CD8-positive, alpha-beta memory T cell (primary cell): ENCODE measurements at places on chromosomes 4 and X. TPM values are rescaled to one million over a fixed set of nuclear protein-coding genes. Genes with fewer than 3 reads are reported as not detected.

The FBXW7 gene
- total RNA-seq, result 54.3 TPM

The ITM2A gene
- total RNA-seq, result 107 TPM

The MAGEA6 gene
- not detected for total RNA-seq

DNA sequence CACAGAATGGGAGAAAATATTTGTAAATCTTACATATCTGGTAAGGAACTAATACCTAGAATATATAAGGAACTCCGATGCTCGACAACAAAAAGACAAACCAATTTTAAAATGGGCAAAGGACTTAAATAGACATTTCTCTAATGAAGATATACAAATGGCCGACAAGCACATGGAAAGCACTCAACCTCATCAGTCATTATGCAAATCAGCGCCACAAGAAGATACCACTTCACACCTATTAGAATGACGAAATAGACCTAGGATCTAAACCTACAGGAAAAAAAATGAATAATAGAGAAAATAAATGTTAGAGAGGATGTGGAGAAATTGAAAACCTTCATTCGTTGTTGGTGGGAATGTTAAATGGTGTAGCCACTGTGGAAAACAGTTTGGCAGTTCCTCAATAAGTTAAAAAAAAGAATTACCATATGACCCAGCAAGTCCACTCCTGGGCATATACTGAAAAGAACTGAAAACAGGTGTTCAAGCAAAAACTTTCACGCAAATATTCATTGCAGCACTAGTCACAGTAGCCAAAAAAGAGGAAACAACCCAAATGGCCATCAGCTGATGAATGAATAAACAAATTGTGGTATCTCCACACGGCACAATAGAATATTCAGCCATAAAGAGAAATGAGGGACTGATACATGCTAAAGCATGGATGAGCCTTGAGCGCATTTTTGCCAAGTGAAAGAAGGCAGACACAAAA, 57.3 kb upstream of the WDR19 start:
- no peak overlapping the region for H3K4me3 ChIP-seq
- H3K27me3 ChIP-seq, result no peaks in the 10 kb centered on the region
- H3K27ac ChIP-seq, result no peak overlapping the region

- no peaks in the 10 kb centered on the region for H3K36me3 ChIP-seq
- H3K4me3 ChIP-seq, result no peak overlapping the region
- DNase-seq, result no peak
These were observed 178.4 kb upstream of the GPRIN3 start for GRCh38 chr4:89486042-89486441.

DNA sequence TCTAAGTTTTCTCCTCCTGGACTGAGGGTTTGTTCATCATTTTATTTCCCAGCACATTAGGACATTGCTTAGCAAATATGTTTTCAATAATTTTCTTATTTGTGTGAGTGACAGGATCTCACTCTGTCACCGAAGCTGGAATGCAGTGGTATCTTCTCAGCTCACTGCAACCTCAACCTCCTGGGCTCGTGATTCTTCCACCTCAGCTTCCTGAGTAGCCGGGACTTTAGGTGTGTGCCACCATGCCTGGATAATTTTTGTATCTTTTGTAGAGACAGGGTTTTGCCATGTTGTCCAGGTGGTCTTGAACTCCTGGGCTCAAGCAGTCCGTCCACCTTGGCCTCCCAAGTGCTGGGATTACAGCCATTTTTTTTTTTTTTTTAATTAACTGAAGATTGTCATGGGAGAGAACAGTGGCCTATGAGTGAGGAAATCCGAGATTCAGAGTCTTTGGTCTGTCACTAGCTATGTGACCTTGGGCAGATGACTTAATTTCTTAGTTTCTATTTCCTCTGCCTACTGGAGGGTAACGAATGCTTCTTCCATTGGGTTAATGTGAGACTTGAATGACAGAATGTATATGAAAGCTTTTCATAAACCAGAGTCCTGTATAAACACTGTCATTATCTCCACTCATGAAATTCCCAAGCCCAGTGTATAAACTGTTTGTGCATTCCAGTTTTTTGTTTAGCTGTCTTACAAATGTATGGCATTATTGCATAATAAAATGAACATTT, 23.9 kb downstream of the MOB1B start:
- peaks cover 20% of the 10 kb centered on the region for H3K4me1 ChIP-seq
- H3K4me3 ChIP-seq, result no peak overlapping the region
- no peaks in the 10 kb centered on the region for H3K27me3 ChIP-seq
- no peaks in the 10 kb centered on the region for H3K36me3 ChIP-seq
- no peak for DNase-seq
- no peak overlapping the region for H3K27ac ChIP-seq
